Naive B cell (primary cell): ENCODE measurements at places on chromosomes 12 and 14. TPM values are rescaled to one million over a fixed set of nuclear protein-coding genes. Genes with fewer than 3 reads are reported as not detected.

Gene ADAMTS20
- not detected for polyA plus RNA-seq

Gene SYCP3
- 0.96 TPM for polyA plus RNA-seq

- H3K4me1 ChIP-seq = no peaks in the 10 kb centered on the region
- no peak for DNase-seq
- no peaks in the 10 kb centered on the region for H3K36me3 ChIP-seq
Measured at GRCh38 chr14:23695664-23695999, 59.5 kb downstream of the DHRS2 start.

DNA sequence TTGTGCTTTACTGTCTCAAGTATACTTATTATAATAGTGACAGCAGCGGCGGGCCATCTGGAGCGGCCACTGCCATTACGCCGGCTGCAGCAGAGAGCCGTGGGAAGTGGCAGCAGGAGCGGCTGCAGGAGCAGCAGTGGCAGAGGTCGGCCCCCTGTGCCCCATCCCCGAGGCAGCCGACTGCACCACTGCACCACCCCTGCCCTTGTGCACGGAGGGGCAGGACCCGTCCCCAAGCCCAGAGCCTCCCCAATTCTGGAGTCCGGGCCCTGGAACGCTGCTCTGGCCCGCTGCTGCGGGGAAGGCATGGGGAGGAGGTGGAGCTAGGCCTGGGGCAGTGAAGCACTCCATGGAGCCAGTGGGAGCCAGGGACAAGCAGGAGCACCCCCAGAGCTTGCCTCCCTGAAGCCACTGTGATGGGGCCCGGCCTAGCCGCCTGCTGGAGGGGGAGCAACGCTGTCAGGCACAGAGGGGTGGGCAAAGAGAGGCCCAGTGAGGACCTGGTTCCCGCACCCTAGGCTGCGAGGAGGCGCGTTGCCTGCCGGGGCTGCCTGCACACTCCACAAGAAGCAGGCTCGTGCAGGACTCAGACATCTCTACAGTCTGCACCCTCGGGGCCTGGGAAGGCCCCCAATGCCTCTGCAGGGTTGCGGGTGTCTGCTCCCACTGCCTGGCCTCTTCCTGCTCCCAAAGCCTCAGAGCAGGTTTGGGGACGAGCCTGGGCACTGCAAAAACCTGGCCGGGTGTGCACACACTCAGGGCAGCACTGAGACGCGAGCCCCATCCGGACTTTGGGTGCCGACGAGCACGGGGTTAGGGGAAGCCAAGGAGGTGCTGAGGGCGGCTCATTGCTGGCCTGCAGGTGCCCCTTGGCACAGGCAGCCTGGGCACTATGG lies 74.2 kb upstream of the RASSF8 start:
- H3K4me1 ChIP-seq = no peaks in the 10 kb centered on the region
- peaks cover 6% of the 10 kb centered on the region for H3K27me3 ChIP-seq
- H3K27ac ChIP-seq = no peak overlapping the region

GRCh38 chr14:30389134-30389876 lies 169.7 kb upstream of the G2E3 start:
- H3K27ac ChIP-seq = no peak overlapping the region
- H3K36me3 ChIP-seq = no peaks in the 10 kb centered on the region
- no peak for DNase-seq
- no peaks in the 10 kb centered on the region for H3K4me1 ChIP-seq
- H3K27me3 ChIP-seq = no peaks in the 10 kb centered on the region
- H3K4me3 ChIP-seq = no peak overlapping the region

DNA sequence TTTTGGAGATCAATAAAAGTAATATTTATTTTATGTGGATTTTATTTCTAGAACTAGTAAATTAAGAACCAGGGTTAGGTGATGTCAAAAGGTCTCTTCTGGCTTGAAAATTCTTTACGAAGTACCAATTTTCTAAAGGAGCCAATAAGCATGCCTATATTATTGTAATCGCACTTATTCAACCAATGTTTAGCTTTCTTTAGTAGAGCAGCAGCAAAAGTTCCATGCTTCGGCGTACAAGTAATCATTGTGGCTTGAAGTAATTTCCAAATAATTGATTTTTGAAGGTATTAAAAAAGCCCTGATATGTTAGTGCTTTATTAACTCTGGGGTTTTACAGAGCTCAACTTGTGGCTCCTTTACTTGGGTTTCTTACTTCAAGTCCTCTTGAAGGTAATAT lies 3.4 kb downstream of the RMST start:
- no peaks in the 10 kb centered on the region for H3K36me3 ChIP-seq
- H3K27ac ChIP-seq = no peak overlapping the region
- peaks cover 50% of the 10 kb centered on the region for H3K27me3 ChIP-seq
- H3K4me1 ChIP-seq = no peaks in the 10 kb centered on the region

Gene RNASE7
- polyA plus RNA-seq = not detected

Gene TDRD9
- polyA plus RNA-seq = 3.8 TPM

- peaks cover 7% of the 10 kb centered on the region for H3K36me3 ChIP-seq
- peaks cover 6% of the 10 kb centered on the region for H3K4me1 ChIP-seq
- no peak overlapping the region for H3K4me3 ChIP-seq
- no peak for DNase-seq
- no peak overlapping the region for H3K27ac ChIP-seq
- H3K27me3 ChIP-seq = no peaks in the 10 kb centered on the region
Measured at GRCh38 chr14:77738559-77739250, 22.3 kb downstream of the SNW1 start.

DNA sequence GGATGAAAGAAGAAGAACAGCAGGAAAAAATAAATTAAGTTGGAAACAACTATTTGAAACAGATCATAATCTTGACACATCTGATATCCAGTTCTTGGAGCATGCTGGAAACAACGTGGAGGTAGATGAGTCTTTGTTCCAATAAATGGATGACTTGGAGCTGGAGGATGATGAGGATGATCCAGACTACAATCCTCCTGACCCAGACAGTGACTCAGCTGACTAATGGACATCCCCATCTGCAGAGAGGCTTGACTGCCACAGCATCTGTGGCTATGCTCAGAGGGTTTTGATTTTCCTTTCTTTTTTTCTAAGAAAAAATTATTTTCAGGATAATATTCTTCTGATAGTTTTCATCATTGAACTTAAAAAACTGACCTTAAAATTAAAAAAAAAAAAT lies 6.2 kb upstream of the ZDHHC17 start:
- no peaks in the 10 kb centered on the region for H3K36me3 ChIP-seq
- H3K4me3 ChIP-seq = no peak overlapping the region
- peaks cover 4% of the 10 kb centered on the region for H3K4me1 ChIP-seq

DNA sequence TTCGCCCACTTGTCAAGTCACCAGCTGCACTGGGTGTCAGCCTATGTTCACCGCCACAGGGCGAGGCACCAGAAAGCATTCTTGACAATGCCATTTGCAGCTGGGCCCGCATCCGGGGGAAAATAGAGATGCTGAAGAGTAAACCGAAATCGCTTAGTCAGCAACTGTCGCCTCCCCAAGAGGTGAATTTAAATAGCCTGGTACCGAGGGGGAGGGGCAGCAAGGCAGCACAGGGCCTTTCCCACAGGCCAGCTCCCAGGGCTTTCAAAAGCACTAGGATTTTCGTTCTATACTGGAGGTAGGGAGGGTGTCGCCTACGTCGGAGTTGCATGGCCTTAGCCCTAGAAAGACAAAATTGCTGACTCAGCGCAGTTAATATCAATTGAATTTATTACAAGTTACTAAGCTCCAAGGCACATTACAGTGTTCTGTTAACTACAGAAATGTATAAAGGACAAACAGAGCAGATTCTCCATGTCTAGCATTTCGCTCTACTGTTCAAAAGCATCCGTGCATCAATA lies 4.3 kb downstream of the IRF2BPL start:
- DNase-seq = no peak
- peaks cover 29% of the 10 kb centered on the region for H3K4me1 ChIP-seq
- H3K27me3 ChIP-seq = no peaks in the 10 kb centered on the region
- H3K36me3 ChIP-seq = no peaks in the 10 kb centered on the region
- no peak overlapping the region for H3K27ac ChIP-seq
- H3K4me3 ChIP-seq = peak overlapping the region; percentile 39

DNA sequence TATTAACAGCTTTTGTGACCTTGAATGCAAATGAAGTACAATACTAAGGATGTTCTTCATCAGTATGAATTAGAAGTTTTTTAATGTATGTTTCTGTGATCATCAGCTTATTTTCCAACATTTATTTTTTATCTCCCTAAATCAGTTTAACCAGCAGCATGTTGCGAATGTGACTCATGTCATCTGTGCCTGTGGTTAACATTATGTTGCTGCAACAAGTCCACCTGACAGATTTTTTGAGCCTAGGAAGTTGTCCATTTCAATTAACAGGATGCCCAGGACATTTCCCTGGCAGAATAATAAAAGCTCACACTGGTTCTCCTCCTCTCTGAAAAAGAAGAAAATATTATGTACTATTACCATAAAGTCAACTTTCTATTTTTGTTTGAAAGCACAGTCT lies 155.5 kb downstream of the SYT1 start:
- DNase-seq = no peak
- H3K4me1 ChIP-seq = no peaks in the 10 kb centered on the region
- no peaks in the 10 kb centered on the region for H3K27me3 ChIP-seq
- H3K36me3 ChIP-seq = no peaks in the 10 kb centered on the region
- H3K4me3 ChIP-seq = no peak overlapping the region

Gene FGD4
- polyA plus RNA-seq = 1.8 TPM

DNA sequence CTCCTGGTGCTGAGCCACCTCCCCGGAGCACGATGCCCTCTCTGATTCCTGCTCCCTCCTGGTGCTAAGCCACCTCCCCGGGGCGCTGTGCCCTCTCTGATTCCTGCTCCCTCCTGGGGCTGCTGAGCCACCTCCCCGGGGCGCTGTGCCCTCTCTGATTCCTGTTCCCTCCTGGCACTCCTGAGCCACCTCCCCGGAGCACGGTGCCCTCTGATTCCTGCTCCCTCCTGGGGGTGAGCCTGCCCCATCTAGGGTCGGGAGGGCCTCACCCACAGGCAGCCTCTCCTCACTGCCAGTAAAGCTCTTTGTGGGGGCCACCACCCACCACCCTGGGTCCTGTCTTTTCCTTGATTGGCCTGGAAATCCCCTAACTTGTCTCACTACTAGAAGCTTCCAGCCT lies 327.6 kb upstream of the SFSWAP start:
- H3K27me3 ChIP-seq = no peaks in the 10 kb centered on the region
- H3K4me1 ChIP-seq = no peaks in the 10 kb centered on the region
- DNase-seq = no peak
- H3K27ac ChIP-seq = no peak overlapping the region

Gene KRT7
- polyA plus RNA-seq = not detected

DNA sequence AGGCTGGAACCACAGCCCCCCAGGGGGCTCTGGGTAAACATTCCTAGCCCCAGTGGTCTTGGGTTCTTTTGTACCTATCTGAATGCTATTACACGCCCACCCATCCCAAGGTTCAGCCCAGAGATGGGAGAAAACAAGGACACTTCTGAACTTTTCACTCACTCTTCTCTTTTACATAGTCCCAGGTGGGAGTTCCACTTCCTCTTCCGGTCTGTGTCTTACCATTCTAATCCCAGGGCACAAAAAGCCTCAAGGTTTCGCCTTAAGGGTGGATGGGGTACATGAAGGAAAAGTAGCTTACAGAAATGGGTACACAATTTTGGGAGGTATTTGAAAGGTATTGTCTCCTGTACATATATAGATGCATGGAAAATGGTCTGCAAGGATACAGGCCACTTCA lies 79.0 kb downstream of the TMEM30B start:
- peaks cover 37% of the 10 kb centered on the region for H3K27me3 ChIP-seq
- no peaks in the 10 kb centered on the region for H3K4me1 ChIP-seq
- no peak overlapping the region for H3K4me3 ChIP-seq
- no peak overlapping the region for H3K27ac ChIP-seq
- no peaks in the 10 kb centered on the region for H3K36me3 ChIP-seq

GRCh38 chr12:6057700-6058099 lies 66.8 kb downstream of the VWF start:
- no peak overlapping the region for H3K4me3 ChIP-seq
- H3K4me1 ChIP-seq = peaks cover 6% of the 10 kb centered on the region
- H3K27me3 ChIP-seq = peaks cover 58% of the 10 kb centered on the region
- H3K36me3 ChIP-seq = no peaks in the 10 kb centered on the region
- DNase-seq = no peak

DNA sequence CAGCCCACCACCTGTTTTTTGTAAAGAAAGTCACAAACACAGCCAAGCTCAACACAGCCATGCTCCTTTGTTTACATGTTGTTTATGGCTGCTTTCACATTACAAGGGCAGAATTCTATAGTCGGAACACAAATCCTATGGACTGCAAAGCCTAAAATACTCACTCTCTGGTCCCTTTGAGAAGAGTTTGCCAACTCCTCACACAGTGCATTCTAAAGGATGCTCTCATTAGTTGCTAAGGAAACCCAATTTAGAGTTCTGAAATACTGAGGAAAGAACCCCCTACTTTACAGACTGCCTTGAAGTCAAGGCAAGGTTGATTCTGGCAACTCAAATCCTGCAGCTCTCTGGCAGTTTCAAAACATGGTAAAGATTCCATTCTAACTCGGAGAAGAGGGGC lies 38.3 kb downstream of the DCP1B start:
- H3K27me3 ChIP-seq = no peaks in the 10 kb centered on the region
- no peak overlapping the region for H3K4me3 ChIP-seq
- no peak overlapping the region for H3K27ac ChIP-seq
- H3K36me3 ChIP-seq = peaks cover 22% of the 10 kb centered on the region

- no peak overlapping the region for H3K4me3 ChIP-seq
- DNase-seq = no peak
- no peaks in the 10 kb centered on the region for H3K27me3 ChIP-seq
- H3K36me3 ChIP-seq = no peaks in the 10 kb centered on the region
- no peak overlapping the region for H3K27ac ChIP-seq
Measured at GRCh38 chr14:47619392-47619791, 56.0 kb downstream of the MDGA2 start.

DNA sequence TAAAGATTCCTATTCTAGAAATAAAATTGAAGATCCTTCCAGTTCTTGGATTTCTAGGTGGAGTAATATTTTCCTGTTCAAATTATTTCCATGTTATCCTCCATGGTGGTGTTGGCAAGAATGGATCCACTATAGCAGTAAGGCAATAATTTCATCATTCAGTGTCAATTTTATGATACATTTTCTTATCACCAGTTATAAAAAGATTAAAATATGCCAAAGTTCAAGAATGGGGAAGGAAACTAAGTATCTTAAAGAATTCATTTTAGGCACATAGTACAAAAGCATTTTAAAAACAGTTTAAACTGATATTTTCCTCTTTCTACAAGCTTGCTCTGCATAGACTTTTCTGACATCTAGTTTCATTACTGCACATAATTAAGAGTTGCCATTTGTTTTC lies 19.1 kb downstream of the SYCP3 start:
- H3K27me3 ChIP-seq = no peaks in the 10 kb centered on the region
- H3K27ac ChIP-seq = no peak overlapping the region
- no peak overlapping the region for H3K4me3 ChIP-seq
- peaks cover 20% of the 10 kb centered on the region for H3K36me3 ChIP-seq
- peaks cover 14% of the 10 kb centered on the region for H3K4me1 ChIP-seq

DNA sequence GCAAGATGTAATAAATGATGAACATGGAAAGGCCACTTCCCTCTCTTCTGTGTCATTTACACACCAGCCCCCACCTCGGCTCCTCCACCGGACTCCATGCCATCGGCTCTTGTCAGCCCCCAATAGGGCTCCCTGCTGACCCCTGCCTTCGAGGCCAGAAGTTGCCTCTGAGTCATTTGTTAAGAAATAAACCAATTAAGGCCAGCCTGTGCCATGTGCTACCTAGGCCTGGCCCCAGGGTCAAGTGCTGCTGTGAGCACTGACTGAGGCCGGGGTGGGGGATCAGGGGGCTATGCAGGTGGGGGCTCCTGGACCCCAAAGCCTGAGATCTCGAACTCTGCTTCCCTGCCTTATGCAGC lies 53.2 kb downstream of the TESC start:
- peaks cover 6% of the 10 kb centered on the region for H3K27me3 ChIP-seq
- DNase-seq = no peak
- no peaks in the 10 kb centered on the region for H3K36me3 ChIP-seq
- H3K4me1 ChIP-seq = peaks cover 14% of the 10 kb centered on the region

Gene TSPAN9
- 0.49 TPM for polyA plus RNA-seq
